Osteocyte (in vitro differentiated cells): ENCODE measurements at places on chromosomes 1 and 21. TPM values are rescaled to one million over a fixed set of nuclear protein-coding genes. Genes with fewer than 3 reads are reported as not detected.

- no peak overlapping the region for H3K27ac ChIP-seq
- DNase-seq = peak; percentile 71
- no peak overlapping the region for H3K4me3 ChIP-seq
Observed at GRCh38 chr21:41967708-41968107, 13.9 kb upstream of the C2CD2 start.

GRCh38 chr1:116962987-116963639 lies 38.4 kb upstream of the CD101 start:
- peaks cover 2% of the 10 kb centered on the region for H3K36me3 ChIP-seq
- no peak overlapping the region for H3K4me3 ChIP-seq
- no peaks in the 10 kb centered on the region for H3K27me3 ChIP-seq
- H3K4me1 ChIP-seq = no peaks in the 10 kb centered on the region
- H3K27ac ChIP-seq = no peak overlapping the region

DNA sequence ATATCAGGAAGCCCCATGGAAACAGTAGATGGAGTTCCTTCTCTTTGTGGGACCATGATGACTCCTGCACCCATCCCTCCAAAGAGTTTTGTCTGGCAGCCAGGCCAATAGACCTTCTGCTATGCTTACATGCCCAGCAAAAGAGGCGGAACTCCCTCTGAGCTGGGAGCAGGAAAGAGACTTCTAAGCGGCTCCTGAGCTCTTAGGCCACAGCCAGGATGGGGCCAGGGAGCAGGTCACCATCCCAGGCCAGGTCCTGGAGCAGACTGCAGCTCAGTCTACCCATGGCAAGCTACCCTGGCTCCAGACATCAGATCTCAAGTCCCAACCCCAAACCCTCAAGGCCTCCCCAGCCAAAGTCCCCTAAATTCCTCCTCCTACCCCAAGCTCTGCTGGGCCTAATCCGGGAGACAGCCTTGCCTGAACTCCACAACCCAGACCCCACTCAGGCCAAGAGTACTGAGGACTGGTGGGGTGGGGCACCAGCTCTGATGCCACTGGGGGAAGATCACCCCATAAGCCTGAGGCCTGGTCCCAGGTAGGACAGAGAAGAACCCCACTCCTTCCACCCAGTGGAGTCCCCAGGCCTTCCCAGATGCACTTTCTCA lies 387.9 kb downstream of the MATN1 start:
- no peak overlapping the region for H3K4me3 ChIP-seq
- no peaks in the 10 kb centered on the region for H3K4me1 ChIP-seq
- no peaks in the 10 kb centered on the region for H3K36me3 ChIP-seq
- DNase-seq = peak; percentile 72
- H3K27ac ChIP-seq = no peak overlapping the region
- no peaks in the 10 kb centered on the region for H3K27me3 ChIP-seq

DNA sequence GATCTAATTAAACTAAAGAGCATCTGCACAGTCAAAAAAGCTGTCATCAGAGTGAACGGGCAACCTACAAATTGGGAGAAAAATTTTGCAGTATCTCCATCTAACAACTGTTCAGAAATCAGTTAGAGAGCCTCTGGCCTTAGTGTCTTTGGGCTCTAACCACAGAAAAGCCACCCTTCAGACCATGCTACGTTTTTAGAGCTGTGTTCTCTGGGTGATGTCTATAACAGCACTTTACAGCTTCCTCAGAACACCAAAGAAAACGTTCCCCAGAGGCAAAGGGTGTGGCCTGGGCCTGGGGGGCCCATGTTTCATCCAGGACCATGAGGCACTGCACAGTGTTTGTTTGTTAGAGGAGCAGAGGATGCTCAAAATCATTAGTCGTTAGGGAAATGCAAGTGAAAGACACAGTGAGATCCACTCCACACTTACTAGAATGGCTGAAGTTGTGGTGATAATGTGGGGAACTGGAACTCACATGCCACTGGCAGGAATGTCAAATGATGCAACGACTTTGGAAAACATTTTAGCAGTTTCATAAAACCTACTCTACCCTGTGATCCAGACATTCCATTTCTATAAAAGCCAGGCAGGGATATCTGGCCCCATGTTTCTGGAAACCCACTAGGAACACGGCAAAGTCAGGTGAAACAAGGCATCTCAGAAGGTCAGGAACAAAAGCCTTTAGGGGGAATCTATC lies 250.4 kb upstream of the HOOK1 start:
- no peaks in the 10 kb centered on the region for H3K27me3 ChIP-seq
- no peak overlapping the region for H3K4me3 ChIP-seq
- H3K36me3 ChIP-seq = no peaks in the 10 kb centered on the region
- H3K27ac ChIP-seq = no peak overlapping the region

The ADAMTSL4 gene
- 2.3 and 2.6 TPM in 2 replicates for total RNA-seq
